H1 (cell line): ENCODE measurements at places on chromosomes 4 and X.

DNA sequence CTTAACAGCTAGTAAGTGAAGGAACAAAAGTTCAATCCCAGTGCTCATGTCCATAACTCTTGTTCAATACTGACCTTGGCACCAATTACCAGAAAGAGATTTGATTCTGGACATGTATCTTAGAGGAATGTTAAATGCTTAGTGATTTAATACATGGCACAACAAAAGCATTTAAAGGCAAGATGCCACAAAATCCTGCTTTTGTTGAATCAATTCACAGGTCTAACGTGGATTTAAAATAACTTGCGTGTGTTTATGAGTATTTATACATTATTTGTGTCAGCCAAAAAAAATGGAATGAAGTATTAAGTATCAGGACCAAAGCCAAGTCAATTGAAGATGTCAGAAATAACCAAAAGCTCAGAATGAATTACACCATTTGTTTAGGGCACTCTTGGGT is 85.4 kb upstream of the GIMD1 start:
- H3K27me3 ChIP-seq: no peaks in the 10 kb centered on the region
- no peak overlapping the region for H3K27ac ChIP-seq
- H3K4me3 ChIP-seq: no peak overlapping the region
- H3K36me3 ChIP-seq: no peaks in the 10 kb centered on the region
- no peak for DNase-seq
- H3K4me1 ChIP-seq: no peaks in the 10 kb centered on the region

DNA sequence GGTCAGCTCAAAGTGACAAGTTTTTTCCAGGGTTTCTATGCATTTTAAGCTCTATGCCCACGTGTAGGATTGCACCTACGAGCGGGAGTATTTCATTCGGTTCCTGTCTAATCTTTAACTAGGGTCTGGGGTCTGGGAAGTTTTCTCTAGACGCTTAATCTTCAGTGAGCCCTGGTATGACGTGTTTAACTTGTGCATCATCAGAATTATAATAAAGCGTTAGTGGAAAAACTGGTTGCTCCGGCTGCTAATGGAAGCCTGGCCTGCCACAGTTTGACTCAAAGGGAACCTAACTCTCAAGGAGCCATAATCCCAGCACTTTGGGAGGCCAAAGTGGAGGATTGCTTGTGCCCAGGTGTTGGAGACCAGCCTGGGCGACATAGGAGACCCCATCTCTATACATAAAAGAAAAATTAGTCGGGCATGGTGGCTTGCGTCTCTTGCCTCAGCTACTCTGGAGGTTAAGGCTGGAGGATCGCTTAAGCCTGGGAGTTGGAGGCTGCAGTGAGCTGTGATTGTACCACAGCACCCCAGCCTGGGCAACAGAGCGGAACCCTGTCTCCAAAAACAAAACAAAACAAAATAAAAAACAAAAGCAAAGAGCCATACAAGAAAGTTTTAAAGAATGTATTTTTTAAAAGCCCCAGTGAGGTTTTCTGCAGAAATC is 30.2 kb downstream of the ARSD start:
- no peaks in the 10 kb centered on the region for H3K36me3 ChIP-seq
- DNase-seq: no peak
- no peak overlapping the region for H3K4me3 ChIP-seq
- no peaks in the 10 kb centered on the region for H3K27me3 ChIP-seq
- no peak overlapping the region for H3K27ac ChIP-seq

DNA sequence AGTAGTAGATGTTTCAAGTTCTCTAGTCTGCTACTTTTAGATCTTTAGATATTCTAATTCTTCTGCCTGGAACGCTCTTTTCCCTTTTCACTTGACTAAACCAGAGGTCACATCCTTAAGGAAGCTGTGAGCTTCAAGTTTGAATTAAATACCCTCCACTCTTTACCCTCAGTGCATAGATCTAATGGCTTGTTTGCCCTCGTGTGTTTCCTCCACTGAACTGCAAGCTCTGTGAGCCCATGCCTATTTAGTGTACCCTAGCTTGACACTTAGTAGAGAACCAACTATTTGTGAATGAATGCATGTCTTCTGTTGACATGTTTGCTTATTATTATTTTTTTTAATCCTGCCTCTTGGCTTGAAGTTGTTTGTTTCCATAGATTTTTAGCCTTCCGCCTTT is 138.3 kb downstream of the PDE5A start:
- H3K4me1 ChIP-seq: no peaks in the 10 kb centered on the region
- no peak for DNase-seq
- H3K36me3 ChIP-seq: peaks cover 7% of the 10 kb centered on the region
- H3K27me3 ChIP-seq: no peaks in the 10 kb centered on the region
- no peak overlapping the region for H3K4me3 ChIP-seq

GRCh38 chrX:11611965-11612364 is 53.8 kb downstream of the ARHGAP6 start:
- no peak for DNase-seq
- H3K27ac ChIP-seq: no peak overlapping the region
- no peaks in the 10 kb centered on the region for H3K27me3 ChIP-seq
- no peaks in the 10 kb centered on the region for H3K4me1 ChIP-seq

GRCh38 chrX:65528293-65528692 is 6.3 kb downstream of the LAS1L start:
- no peaks in the 10 kb centered on the region for H3K27me3 ChIP-seq
- DNase-seq: no peak
- no peaks in the 10 kb centered on the region for H3K4me1 ChIP-seq
- no peak overlapping the region for H3K4me3 ChIP-seq

DNA sequence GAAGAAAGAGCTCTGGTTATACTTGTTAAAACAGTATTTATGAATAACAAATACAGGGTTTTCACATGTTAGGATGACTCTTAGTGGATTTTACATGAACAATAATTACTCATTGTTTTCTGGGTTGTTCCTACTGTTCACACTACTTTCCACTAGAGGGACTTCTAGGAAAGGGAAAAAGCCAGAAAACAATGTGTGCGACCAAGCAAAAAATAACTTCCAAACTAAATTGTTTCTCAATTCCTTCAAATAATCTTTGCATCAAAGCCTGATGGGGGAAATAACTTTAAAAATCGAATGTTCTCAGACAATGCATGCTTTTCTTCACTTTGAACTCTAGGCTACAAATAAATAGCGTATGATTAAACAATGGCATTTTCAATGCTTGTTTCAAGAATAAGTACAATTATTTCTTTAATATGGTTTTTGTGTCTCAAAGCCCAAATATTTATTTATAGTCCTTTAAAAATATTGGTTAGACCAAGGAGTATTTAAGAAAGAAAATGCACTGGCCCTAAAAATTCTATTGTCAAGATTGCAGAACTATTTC is 72.1 kb upstream of the ETNPPL start:
- no peak overlapping the region for H3K4me3 ChIP-seq
- no peaks in the 10 kb centered on the region for H3K36me3 ChIP-seq
- DNase-seq: no peak

- no peaks in the 10 kb centered on the region for H3K27me3 ChIP-seq
- H3K36me3 ChIP-seq: no peaks in the 10 kb centered on the region
- DNase-seq: no peak
- H3K4me1 ChIP-seq: no peaks in the 10 kb centered on the region
- no peak overlapping the region for H3K4me3 ChIP-seq
Observed at GRCh38 chr4:102250341-102250740, 94.9 kb downstream of the SLC39A8 start.

- no peak overlapping the region for H3K27ac ChIP-seq
- no peak overlapping the region for H3K4me3 ChIP-seq
- no peak for DNase-seq
Observed at GRCh38 chr4:52374877-52375276, 284.2 kb downstream of the USP46 start.

GRCh38 chr4:154164931-154165839 is 326.4 kb downstream of the DCHS2 start:
- H3K4me1 ChIP-seq: 0 out of 2 replicates have a peak, but pooled peaks cover 2% of the 10 kb centered on the region
- H3K4me3 ChIP-seq: no peak overlapping the region
- H3K27me3 ChIP-seq: no peaks in the 10 kb centered on the region
- H3K27ac ChIP-seq: no peak overlapping the region

GRCh38 chr4:1237981-1238675 is 10.8 kb downstream of the CTBP1 start:
- H3K27ac ChIP-seq: no peak overlapping the region
- H3K4me3 ChIP-seq: no peak overlapping the region
- DNase-seq: no peak
- H3K4me1 ChIP-seq: no peaks in the 10 kb centered on the region

GRCh38 chr4:78379040-78379439 is 172.5 kb upstream of the ANXA3 start:
- no peaks in the 10 kb centered on the region for H3K4me1 ChIP-seq
- H3K27ac ChIP-seq: no peak overlapping the region
- H3K36me3 ChIP-seq: peaks cover 37% of the 10 kb centered on the region
- H3K4me3 ChIP-seq: no peak overlapping the region
- no peaks in the 10 kb centered on the region for H3K27me3 ChIP-seq

DNA sequence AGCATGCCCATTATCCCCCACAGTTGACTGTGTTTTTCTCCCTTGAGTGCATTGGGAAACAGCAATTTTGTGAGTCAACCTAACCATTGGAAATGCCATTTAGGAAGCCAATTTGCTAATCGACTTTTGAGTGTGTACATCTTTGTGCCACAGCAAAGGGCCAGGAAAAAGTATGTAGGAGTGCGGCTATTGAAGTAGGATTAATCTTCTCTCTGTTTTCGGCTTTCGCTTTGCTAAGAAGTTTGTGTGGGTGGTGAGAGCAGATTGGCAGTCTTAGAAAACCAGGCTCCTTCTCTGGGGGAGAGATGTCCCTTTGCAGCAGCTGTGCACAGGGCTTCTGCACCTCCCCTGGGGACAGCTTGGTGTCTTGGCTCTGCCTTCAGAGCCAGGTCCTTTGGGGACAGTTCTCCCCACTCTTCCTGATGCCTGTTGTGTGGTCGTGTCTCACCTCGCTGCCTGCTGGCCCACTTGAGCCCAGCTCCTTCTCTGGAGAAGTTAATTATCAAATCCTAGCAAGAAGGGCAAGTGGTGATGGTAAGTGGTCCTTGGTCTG is 74.5 kb downstream of the GEMIN8 start:
- H3K4me3 ChIP-seq: no peak overlapping the region
- H3K4me1 ChIP-seq: no peaks in the 10 kb centered on the region
- no peaks in the 10 kb centered on the region for H3K36me3 ChIP-seq
- H3K27me3 ChIP-seq: no peaks in the 10 kb centered on the region

GRCh38 chr4:57102050-57102624 is 8.0 kb downstream of the IGFBP7 start:
- H3K27ac ChIP-seq: no peak overlapping the region
- H3K36me3 ChIP-seq: no peaks in the 10 kb centered on the region
- 0 out of 2 replicates have a peak, but pooled peaks cover 2% of the 10 kb centered on the region for H3K27me3 ChIP-seq
- no peaks in the 10 kb centered on the region for H3K4me1 ChIP-seq
- no peak for DNase-seq

DNA sequence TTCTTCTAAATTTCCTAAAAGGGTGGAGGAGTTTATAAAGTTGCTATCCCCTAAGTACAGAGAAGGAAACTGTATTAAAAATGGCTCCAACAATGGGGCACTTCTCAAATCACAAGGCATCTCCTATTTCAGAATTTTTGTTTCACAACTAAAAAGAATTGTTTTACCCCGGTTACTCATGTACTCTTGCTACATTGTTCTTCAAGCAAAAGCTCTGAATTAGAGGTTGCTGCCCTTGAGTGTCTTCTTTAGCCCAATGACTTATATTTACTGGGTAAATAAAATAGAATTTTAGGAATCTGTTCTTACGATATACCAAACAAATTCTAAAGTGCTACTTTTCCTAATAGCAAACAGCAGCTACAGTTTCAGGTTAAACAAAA is 67.5 kb downstream of the PPEF2 start:
- no peaks in the 10 kb centered on the region for H3K36me3 ChIP-seq
- no peaks in the 10 kb centered on the region for H3K4me1 ChIP-seq
- DNase-seq: no peak
- no peaks in the 10 kb centered on the region for H3K27me3 ChIP-seq
- H3K27ac ChIP-seq: no peak overlapping the region
- H3K4me3 ChIP-seq: no peak overlapping the region

DNA sequence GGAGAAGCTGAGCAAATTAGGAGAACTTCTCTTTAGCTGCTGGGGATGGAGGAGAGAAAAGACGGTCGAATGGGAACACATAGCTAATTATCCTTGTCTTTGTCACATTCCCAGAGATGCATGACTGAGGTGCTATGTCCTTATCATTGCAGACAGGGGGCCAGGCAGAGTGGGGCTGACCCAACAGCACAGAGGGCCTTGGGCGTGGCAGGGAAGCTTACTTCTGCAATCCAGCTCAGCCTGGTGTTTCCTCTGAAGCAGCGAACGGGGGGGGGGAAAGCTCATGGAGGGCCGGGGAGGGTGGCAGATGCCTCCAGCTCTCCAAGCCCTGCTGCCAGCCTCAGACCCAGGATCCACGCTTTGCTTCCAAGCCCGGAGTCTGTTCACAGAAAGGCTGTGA is 50.8 kb upstream of the HOPX start:
- H3K4me1 ChIP-seq: no peaks in the 10 kb centered on the region
- H3K4me3 ChIP-seq: no peak overlapping the region
- DNase-seq: no peak
- H3K27me3 ChIP-seq: no peaks in the 10 kb centered on the region
- H3K27ac ChIP-seq: no peak overlapping the region

DNA sequence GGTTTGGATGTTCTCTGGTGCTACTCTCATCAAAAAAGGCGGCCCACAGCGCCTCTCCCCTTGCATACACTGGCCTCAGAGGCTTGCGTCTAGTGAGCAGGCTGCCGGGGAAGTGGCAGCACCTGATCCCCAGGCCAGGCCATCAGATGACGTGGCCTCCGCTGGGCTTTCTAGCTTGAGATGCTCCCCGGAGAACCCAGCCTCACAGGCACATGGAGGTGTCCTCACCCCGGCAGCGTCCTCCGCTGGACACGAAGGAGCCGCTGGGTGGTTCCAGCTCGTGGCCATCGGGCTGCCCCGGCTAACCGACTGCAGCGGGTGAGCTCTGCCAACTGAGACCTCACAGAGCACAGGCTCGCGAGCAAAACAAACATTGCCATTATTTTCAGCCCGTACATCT is 12.8 kb downstream of the IRAK1 start:
- DNase-seq: no peak
- H3K4me3 ChIP-seq: no peak overlapping the region

- no peak for DNase-seq
- H3K27me3 ChIP-seq: no peaks in the 10 kb centered on the region
- no peak overlapping the region for H3K4me3 ChIP-seq
- no peak overlapping the region for H3K27ac ChIP-seq
- H3K4me1 ChIP-seq: no peaks in the 10 kb centered on the region
- H3K36me3 ChIP-seq: no peaks in the 10 kb centered on the region
Observed at GRCh38 chr4:176409627-176410026, 89.9 kb downstream of the SPCS3 start.

GRCh38 chr4:32689518-32689917 is 1969.3 kb downstream of the PCDH7 start:
- no peak overlapping the region for H3K4me3 ChIP-seq
- H3K4me1 ChIP-seq: no peaks in the 10 kb centered on the region
- DNase-seq: no peak
- no peak overlapping the region for H3K27ac ChIP-seq

- DNase-seq: no peak
- no peak overlapping the region for H3K27ac ChIP-seq
- H3K4me3 ChIP-seq: no peak overlapping the region
- no peaks in the 10 kb centered on the region for H3K4me1 ChIP-seq
Observed at GRCh38 chr4:74623041-74623440, 171.3 kb downstream of the BTC start.
